Epithelial cell of prostate (primary cell): ENCODE measurements at places on chromosomes 2 and 18.

GRCh38 chr2:7430421-7430868 is 513.2 kb downstream of the RNF144A start:
- DNase-seq: no peak

DNA sequence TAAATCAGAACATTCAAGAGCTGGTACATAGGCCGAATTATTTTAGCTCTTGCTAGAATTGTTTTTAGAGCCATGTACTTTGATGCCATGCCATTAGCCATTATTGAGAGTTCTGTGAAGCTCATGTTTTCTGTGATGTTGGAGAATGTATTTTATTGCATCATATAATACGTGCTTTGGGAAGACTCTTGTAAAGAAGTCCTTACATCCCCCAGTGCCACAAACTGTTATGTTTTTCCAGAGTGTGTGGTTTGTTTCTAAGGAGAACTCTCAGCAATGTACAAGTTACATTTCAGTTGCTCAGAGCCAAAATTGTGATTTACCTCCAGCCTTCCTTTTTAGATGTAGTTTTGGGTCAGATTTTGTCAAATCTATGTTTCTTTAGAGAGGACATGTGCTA is 148.6 kb downstream of the HAUS1 start:
- no peak for DNase-seq

DNA sequence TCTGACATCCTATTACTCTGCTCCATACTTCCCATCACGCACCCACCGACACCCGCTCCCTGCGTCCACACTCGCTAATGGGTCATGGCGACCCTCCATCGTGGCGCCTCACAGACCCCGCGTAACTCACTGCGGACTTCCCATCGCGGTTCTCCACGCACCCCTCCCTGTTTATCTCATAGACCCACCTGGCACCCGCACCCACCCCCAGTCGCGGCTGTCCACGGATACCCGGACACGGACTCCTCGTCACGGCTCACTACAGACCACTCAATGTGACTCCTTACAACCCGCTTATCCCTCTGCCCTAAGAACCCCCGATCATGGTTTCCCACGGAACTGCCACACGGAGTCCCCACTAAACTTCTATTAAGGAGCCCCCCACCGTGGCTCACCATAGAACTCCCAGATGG is 458 bp downstream of the CXXC1 start:
- no peak for DNase-seq

DNA sequence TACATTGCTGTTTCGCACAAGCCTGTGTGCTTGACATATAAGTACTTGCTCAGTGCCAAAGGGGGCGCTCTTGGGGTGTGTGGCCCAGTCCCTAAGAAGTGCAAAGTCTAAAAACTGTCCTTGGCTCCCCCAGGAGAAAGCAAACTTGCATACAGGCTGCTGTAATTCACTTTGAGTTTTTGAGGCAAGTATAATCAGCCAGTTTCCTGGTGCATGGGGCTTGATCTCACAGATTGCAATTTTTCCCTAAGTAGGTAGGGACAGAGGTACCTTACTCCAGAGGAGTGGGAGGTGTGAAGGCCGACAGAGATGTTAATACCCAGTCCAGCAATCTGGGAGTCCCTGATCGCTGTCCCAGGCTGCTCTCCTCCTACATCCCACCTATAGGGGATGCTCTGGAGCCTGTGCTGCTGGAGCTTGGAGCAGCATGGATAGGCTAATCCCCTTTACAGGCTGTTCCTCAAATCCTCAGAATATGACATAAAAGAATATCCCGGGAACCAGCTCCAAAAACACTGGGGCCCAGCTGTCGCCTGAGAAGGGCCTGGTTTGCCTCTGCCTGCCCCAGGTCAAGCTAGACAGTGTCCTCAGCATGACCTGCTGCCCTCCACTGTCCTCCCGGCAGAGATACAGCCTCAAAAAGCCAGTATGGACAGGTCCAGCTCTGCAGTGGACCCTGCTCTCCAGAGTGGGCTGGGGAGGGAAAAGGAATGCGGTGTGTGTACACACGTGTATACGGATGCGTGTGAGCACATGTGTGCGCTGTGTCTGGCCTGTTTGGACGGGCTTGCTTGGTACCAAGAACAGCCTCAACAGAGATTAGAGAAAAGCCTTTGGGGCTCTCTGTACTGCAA is 136.5 kb upstream of the HAAO start:
- DNase-seq: no peak

GRCh38 chr2:12106440-12107080 is 360.1 kb downstream of the LPIN1 start:
- peak; percentile 63 for DNase-seq

GRCh38 chr2:209208211-209208610 is 215.6 kb upstream of the MAP2 start:
- no peak for DNase-seq

GRCh38 chr2:191749181-191749540 is 71.2 kb downstream of the NABP1 start:
- no peak for DNase-seq

DNA sequence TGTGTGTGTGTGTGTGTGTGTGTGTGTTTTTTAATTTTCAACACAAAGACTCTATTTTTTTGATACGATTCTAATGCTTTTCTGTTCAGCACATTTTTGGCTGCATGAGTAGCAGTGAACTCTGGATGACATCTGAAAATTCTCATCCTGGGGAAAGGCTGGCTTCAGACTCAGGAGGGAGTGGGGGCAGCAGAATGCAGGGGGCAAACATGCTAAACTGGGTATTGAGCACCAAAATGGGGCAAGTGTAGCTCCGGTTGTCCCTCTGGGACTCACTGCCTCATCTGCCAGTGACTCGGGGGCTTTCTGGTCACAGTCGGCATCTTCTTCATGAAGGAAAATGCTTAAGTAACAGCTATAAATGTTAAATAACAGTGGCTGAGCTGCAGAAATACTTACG is 116.8 kb upstream of the PID1 start:
- no peak for DNase-seq

- no peak for DNase-seq
Observed at GRCh38 chr18:79898952-79899608, 52.4 kb downstream of the SLC66A2 start.

GRCh38 chr2:218196974-218197373 is 20.0 kb upstream of the ARPC2 start:
- DNase-seq: no peak

- DNase-seq: no peak
Observed at GRCh38 chr18:4270016-4270415, 185.1 kb downstream of the DLGAP1 start.

GRCh38 chr2:124983595-124983994 is 958.5 kb downstream of the CNTNAP5 start:
- DNase-seq: peak; percentile 3

GRCh38 chr18:11008505-11008904 is 140.9 kb downstream of the PIEZO2 start:
- no peak for DNase-seq

GRCh38 chr2:241149675-241149924 is 328 bp upstream of the PASK start:
- no peak for DNase-seq

GRCh38 chr2:199740111-199740428 is 110.9 kb downstream of the FTCDNL1 start:
- DNase-seq: no peak

- no peak for DNase-seq
Observed at GRCh38 chr2:127105656-127106456, 1.1 kb downstream of the BIN1 start.

GRCh38 chr2:112582314-112582746 is 2.1 kb upstream of the CHCHD5 start:
- DNase-seq: no peak

- DNase-seq: no peak
Observed at GRCh38 chr2:162965191-162965590, 126.6 kb upstream of the KCNH7 start.

GRCh38 chr18:79489051-79489898 is 93.5 kb downstream of the NFATC1 start:
- DNase-seq: no peak

DNA sequence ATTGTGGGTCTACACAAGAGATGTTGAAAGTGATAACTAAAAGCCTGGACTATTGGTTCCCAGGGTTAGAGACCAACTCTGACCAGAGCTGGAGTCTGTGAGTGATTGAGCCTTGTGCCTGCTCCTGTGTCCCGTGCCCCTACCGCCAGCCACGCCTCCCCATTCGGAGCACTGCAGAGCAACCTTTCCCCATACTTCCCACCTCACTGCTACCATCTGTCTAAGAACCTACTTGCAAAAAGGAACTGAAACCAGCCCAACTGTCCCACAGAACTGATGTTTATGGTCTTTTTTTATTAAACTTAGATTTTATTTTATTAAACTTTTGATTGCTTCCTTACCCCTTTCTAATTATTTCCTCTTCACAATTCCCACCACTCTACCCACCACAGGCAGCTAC is 300.3 kb upstream of the MGAT5 start:
- no peak for DNase-seq

- DNase-seq: no peak
Observed at GRCh38 chr2:57726294-57726693, 320.3 kb upstream of the VRK2 start.

DNA sequence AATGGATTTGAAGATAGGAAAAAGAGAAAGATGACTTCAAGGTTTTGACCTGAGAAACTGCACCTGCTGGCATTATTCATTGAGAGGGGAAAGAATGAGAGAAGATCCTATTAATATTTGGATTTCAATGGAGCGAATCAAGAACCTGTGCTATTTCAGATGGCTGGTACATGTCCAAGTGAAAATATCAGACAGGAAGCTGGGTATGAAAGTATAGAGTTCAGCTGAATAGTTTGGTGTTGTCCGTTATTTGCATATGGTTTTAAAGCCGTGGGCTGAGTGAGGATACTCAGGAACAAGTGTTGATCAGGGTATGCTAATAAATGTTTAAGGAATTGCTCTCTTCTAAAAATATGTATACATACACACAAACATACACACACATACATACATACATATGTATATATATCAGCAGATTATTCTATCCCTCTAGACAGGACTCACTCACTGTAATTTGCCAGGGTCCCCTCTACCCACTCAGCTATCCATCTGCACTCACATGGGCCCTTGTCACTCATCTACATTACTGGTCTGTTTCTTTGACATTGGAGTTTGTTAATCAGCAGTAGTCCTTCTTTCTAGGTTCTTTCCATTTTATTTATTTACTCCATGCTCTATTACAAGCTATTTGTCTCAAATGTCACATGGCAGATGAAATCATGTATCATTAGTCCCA is 33.9 kb upstream of the IKZF2 start:
- no peak for DNase-seq

DNA sequence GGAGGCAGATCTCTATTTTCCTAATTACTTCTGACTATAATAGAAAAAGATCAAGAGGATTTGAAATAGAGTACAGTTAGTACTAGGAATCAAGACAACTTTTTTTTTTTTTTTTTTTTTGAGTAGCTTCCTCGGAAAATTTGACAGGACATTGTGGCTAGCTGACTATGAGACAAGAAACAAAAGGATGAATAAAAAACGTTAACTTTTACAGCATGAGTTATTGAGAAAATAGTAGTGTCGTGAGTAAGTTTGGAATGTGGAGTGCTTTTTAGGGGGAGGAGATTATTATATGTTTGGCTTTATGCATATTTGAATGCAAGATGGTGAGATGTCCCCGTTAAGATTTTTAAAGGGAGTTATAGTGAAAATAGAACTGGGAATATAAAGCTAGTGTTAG is 27.7 kb upstream of the CPS1 start:
- no peak for DNase-seq

GRCh38 chr2:81703831-81704230 is 1399.3 kb upstream of the LRRTM1 start:
- no peak for DNase-seq

GRCh38 chr2:110875384-110875725 is 143.0 kb downstream of the ACOXL start:
- DNase-seq: no peak

GRCh38 chr2:76501641-76502040 is 790.9 kb upstream of the GCFC2 start:
- DNase-seq: no peak

DNA sequence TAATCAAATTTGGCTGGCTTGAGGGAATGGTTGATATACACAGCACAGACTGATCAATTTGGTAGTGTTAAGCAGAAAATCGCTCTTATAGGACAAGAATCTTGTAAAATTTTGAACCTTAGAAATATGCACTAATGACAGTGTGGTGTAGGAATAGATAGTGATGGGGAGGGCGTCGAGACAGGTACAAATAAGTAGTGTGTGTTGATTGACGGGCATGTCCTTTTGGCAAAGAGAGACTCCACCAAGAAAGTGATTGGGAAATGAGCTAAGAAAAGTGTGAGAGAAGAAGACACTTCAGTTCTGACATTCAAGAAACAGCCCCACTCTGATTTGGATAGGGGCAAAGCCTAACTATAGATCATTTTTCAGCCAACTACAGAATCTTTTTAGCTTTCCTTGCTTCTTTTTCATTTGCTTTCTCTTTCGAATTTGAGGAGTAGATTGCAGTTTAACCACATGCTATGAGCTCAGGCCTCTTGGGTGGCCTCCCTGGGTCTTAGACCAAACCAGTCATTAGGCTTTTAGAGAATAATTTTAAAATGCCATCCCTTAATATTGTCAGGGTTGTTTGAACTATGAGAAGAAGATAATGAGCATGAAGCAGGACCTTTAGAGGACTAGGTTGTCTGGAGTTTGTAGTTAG is 127.1 kb downstream of the CERS6 start:
- no peak for DNase-seq

GRCh38 chr18:34976899-34977837 is 64.0 kb upstream of the MAPRE2 start:
- no peak for DNase-seq

- DNase-seq: no peak
Observed at GRCh38 chr2:9384521-9384920, 38.8 kb downstream of the ITGB1BP1 start.

GRCh38 chr2:206518997-206519396 is 75.7 kb downstream of the ADAM23 start:
- DNase-seq: no peak

DNA sequence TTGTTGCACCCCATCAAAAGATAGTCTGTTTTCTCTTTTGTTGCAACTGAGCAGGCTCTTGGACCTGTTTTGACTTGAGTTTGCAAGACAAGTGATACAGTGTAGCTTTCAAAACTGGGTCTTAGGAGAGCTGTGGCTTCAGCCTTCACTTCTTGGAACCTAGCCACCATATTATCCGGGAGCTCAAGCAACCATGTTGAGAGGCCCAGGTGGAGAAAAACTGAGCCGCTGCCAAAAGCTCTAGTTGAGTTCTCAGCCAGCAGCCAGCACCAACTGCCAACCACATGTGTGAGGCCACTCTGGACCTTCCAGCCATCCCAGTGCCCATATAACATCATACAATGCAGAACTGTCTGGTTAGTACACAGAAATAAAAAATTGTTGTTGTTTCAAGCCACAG is 5.4 kb downstream of the CACNB4 start:
- no peak for DNase-seq

GRCh38 chr18:44117821-44118220 is 562.9 kb upstream of the SETBP1 start:
- DNase-seq: no peak

DNA sequence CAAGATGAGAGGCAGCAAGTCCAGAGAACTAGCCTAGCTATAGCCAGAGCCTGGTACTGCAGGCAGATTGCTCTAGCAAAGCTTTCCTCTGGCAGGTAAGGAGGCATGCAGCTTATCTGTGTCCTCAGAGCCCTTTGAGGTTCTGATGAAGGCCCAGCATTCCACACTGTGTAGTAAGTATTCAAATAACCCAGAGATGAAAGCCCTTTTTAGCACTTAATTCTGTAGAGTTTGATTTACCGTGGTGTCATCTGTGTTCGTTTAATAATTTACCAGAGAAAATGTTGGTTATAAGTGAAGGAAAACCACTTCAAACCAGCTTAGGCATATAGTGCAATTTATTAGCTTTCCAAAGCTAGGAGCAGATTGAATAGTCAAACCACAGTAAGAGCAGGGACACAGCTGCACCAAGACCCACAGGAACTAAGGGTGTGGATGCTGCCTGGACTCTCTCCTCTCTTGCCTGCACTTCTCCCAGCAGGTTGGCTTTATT is 226.6 kb downstream of the BABAM2 start:
- DNase-seq: no peak

- no peak for DNase-seq
Observed at GRCh38 chr2:86410581-86410980, 30.6 kb upstream of the KDM3A start.
